Upper lobe of left lung (tissue), 6 donors: ENCODE measurements at places on chromosomes 6 and 20. TPM values are rescaled to one million over a fixed set of nuclear protein-coding genes. Genes with fewer than 3 reads are reported as not detected.
A peak's percentile ranks its signal among the peaks of the same experiment; 100 is the strongest.

GRCh38 chr6:137737836-137738596 lies 129.0 kb upstream of the TNFAIP3 start:
- no peaks in the 10 kb centered on the region for H3K4me1 ChIP-seq
- no peak overlapping the region for H3K4me3 ChIP-seq
- no peak for DNase-seq

BNIP5 gene
- total RNA-seq = not detected

GRCh38 chr6:14652536-14652935 lies 535.0 kb downstream of the CD83 start:
- H3K36me3 ChIP-seq = no peaks in the 10 kb centered on the region
- H3K27me3 ChIP-seq = no peaks in the 10 kb centered on the region
- no peak overlapping the region for H3K27ac ChIP-seq
- no peak for DNase-seq

DNA sequence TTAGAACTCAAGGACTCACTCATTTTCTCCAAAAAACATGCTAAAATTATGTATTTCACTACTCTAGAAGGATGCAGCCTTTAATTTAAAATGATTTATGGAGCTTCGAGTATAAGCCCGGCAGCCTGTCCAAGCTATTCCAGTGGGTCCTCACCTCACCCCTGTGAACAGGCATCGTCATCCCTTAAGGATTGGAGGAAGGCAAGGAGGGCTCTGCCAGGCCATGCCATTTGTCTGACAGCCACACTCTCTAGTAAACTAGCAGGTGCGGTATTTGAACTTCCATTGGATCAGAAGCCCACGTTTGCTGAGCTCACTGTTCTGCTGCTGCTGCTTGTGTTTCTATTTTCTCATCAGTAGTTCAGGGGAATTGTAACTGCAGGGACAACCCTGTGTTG lies 39.8 kb upstream of the NAA20 start:
- H3K36me3 ChIP-seq = peaks cover 8% of the 10 kb centered on the region
- H3K27ac ChIP-seq = peak overlapping the region; percentile 91
- H3K27me3 ChIP-seq = no peaks in the 10 kb centered on the region
- H3K4me3 ChIP-seq = peak overlapping the region; percentile 61
- DNase-seq = no peak
- H3K4me1 ChIP-seq = peaks cover 93% of the 10 kb centered on the region

DNA sequence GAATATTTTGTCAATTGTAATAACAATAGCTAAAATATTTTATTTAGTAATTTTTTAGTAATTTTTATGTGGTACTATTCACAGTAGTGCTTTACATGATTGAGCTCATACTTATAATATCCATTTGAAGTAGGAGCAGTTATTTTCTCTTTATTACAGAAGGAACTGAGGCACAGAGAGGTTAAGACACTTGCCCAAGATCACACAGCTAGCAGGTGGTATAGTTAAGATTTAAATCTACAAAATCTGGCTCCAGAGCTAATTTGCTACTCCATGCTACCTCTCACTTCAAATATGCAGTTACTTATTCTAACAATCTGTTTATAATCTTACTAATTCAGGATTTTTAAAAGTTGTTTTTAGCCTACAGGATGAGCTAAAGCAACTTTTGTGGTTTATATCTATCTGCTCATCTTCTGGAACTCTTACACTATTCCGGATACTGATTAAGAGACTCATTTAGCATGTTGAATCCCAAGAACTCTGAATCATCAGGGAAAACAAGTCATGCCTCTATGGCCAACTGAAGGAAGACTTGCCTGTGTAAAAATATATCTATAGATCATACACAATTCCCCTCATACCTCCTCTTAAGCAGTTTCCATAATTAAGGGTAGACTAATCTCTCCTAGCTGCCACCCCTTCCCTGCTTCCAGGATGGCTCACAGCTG lies 324.2 kb downstream of the UBE3D start:
- DNase-seq = no peak
- no peaks in the 10 kb centered on the region for H3K27me3 ChIP-seq
- H3K27ac ChIP-seq = no peak overlapping the region
- no peak overlapping the region for H3K4me3 ChIP-seq
